ENCODE measurements at places on chromosomes 1 and 21.

- peak; percentile 68 for DNase-seq
Measured at GRCh38 chr1:9529190-9529589, 10.1 kb upstream of the SLC25A33 start.

DNA sequence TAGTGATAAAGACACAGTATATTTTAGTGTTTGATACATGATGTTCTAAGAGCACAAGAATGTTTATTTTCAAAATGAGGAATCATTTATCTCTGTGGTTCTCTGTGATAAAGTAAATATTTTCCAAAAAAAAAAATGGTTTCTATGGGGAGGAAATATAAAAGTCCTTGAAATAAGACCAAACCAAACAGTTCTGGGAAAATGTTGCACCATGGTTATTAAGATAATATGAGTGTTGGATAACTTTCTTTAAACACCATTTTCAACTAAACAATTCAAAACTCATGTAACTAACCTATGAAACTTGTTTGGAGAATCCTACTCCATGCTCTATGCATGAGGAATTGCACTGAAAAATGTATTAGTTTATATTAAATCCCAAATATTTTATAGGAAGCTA, 184.6 kb downstream of the KCNT2 start:
- DNase-seq, result no peak

DNA sequence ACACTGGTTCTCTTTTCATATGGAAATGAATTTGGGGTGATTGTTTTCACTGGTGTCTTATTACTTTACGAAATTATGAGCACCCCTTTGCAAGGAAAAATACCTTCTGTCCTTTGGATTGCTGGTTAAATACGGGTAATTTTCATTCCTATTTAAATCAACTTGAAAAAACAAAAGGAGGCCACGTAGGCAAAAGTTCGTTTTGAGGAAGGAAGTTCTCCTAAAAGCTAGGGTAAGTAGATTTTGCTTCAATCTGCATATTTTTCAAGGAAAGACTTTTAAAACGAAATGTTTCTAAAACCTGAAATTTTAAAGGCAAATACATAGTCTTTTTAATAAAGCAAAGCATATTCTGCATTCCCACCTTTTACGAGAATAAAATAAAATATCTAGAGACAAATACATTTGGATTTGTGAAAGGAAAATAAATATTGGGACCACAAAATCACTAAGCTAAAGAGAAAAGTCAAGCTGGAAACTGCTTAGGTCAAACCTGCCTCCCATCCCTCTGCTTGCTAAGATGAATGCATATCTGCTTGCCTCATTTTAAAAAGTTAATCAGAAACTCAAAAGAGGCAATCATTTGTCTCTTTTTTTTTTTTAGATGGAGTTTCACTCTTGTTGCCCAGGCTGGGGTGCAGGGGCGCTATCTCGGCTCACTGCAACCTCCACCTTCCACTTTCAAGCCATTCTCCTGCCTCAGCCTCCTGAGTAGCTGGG, 70.9 kb upstream of the ETS2 start:
- peak; percentile 48 for DNase-seq

DNA sequence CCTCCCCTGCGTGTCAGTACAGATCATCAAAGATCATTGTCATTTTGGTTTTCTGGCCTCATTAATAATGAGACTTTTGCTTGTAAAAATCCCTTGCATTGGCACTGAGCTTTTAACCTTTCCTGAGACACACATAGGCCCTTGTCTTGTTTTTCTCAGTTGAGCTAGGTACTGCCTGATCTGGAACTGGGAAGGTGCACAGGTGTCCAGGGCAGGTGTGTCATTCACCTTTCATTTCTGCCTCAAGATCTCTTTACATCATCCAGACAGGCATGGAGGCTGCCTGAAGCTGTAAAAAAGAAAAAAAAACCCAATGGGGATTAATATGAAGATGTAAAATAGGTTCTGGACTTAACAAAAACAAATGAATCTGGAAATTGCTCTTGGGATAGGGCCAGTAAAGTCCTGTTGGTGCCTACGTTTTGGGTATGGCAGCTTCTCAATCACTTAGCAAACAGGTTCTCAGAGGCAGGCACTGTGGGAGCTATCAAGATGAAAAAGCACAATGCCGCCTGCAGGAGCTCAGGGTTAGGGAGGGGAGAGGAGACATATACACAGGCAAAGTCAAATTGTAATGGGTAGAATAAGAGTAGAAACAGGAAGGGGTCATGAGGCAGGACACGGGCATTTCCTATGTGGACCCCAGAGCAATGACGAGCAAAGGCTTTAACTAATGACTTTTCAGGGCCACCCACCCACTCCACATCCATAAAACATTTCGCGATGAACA, 1.0 kb upstream of the KCNC4 start:
- DNase-seq, result no peak

DNA sequence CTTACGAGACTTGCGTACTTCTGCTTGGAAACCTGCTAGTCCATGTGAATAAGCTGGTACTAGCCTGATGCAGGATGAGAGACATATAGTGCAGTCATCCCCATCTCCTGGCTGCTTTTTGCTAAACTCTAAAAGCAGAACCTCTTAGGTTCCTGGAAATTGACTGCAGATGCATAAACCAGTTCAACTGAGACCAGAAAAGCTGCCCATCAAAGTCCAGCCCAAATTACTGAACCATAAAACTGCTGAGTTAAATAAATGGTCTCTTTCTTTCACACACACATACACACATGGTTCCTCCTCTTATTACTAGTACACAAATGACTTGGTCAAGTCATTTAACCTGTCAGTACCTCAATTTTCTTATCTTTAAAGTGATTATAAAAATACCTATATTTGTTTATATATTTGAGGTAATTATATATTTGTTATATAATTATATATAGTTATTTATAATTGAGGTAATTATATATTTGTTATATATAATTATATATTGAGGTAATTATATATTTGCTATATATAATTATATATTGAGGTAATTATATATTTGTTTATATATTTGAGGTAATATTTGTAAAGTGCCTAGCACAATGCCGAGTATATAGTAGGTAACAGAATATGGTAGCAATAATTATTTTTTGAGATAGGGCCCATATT, 25.2 kb upstream of the RABGAP1L start:
- DNase-seq, result no peak

DNA sequence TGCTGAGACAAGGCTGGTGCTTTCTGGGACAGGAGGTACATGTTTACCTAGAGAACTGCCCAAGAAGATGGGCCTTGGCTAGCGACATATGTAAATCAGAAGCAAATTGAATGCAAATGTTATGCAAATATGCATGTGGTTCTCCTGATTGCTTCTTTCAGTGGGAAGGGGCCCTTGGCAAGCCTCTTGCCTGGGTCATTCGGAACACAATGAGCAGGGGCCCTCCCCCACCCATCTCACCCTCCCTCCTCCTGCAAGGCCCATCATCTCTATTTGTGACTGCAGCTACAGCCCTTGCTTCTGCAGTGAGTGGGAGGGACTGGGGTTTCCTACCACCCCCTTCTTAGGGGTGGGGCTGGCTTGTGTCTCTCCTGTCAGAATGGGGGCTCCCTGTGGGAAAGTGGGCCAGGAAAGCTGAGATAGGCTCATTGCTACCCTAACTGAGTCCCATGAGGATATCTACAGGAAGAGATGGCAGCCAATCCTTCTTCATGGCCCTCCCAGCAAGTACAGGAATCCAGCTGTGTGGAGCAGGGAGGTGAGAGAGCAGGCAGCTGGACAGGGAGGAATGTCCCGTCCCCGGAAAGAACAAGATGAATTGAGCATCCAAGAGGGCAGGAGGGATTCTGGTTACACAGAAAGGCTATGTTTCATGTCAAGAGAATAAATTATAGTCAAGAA, 31.0 kb downstream of the FOXD2 start:
- DNase-seq, result no peak

- DNase-seq, result no peak
Measured at GRCh38 chr1:209455661-209456358, 127.7 kb upstream of the CAMK1G start.

- no peak for DNase-seq
Measured at GRCh38 chr1:225498549-225499136, 70.8 kb upstream of the LBR start.

GRCh38 chr1:211742889-211743529, 67.6 kb upstream of the NEK2 start:
- DNase-seq, result no peak

- no peak for DNase-seq
Measured at GRCh38 chr1:200518524-200518923, 102.0 kb downstream of the KIF14 start.

GRCh38 chr1:31517301-31517700, 59.0 kb upstream of the TINAGL1 start:
- DNase-seq, result no peak

- DNase-seq, result no peak
Measured at GRCh38 chr1:158813164-158813563, 18.0 kb upstream of the MNDA start.

DNA sequence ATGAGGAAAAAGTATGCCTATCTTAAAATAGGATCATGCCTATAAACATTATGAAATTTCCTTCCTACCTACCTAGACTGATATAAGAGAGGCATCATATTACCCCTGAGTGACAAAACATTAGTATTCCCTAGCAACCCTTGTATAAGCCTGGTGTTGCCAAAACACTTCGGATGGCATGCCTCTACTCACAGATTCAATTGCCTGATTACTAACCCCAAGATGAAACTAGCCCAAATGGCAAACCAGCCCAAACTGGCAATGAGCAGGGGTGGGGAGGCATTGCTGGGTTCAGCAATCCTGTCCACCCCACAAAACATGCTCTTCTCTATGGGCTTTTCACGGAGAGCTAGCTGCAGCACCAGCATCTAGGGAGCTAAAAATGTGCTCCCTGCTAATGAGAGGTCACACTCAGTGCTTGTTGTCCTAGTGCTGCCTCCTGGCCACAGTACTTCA, 13.9 kb downstream of the PALMD start:
- DNase-seq, result no peak

DNA sequence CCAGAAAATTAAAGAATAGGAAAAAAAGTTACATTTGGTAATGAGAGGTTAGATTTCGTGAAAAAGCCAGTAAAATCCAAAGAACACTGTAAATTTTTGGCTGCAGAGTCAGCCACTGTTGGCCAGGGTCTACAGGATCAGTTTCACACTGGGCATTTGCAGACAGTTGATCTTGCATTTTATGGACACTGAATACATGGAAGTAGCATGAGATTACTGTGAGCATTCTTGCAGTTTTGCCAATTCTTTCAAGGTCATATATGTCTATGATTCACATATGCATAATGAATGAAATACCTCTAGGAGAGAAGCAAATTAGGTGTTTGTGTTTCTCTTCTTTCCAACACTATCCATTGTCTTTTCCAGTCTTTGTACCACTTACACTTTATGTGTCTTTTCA, 200.8 kb upstream of the DPYD start:
- no peak for DNase-seq

DNA sequence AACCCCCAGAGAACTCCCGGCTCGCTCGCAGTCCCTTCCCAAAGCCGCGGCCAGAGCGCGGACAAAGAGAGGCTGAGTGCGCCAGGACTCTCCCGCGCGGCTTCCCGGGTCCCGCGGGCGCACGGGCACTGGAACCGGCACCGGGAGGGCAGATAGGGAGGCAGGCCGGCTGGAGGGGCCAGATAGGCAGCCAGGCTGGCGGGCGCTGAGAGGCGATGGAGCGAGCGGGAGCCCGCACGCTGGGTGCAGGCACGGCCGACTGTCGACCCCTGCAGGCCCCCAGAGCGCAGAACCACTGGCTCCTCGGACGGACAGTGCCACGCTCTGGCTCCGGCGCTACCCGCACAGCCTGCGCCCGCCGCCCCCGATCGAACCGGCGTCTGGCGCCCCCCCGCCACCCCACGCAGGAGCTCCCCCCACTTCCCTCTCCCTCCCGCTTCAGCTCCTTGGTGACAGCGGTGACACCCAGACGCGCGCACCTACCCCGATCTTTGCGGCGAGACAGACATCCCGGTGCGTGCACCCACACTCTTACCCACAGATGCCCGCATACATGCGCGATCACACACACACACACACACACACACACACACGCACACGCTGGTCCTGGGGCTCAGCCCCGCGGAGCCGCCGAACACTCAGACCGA, 534 bp downstream of the SLC6A9 start:
- DNase-seq, result no peak

DNA sequence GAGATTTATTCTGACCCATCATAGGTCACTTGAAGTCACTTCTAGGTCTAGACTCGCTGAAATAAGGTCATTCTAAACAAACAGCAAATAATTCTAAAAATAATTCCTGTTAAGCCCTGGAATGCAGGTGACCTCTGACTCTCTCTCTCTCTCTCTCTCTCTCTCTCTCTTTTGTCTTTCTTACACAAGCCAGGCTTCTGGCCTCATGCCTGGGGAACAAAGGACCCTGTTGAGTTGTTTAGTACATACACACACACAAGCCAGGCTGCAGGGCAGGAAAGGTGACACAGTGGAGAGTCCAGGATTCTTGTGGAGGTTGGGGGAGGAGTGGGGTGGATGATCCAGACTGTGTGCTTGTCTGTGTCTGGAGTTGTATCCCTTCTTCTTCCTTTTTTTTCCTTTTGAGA, 4.0 kb upstream of the MEX3A start:
- DNase-seq, result no peak

DNA sequence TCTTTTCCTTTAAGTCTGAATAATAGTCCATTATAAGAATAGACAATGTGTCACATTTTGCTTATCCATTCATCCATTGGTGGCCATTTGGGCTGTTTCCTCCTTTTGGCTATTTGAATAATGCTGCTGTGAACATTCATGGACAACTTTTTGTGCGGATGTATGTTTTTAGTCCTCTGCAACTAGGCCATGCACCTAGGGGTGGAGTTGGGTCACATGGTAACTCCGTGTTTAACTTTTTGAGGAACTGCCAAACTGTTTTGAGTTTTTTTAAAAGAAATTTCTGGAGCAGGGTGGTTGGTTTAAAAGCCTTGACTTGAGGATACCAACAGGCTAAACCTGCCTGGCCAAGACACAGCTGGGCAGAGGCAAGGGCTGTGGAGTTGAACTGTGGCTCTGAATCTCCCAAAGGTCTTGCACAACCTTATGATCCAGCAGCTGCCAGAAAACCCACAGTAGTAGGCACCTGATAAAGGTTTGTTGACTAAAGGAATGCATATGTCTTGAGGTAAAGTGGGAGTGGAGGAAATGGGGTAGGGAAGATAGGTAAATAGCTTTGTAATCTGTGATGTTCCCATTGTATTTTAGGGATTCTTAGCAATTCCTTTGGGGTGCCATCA, 5.6 kb upstream of the RPTN start:
- DNase-seq, result peak; percentile 31

GRCh38 chr1:225911191-225912130, 12.6 kb downstream of the PYCR2 start:
- peak; percentile 30 for DNase-seq

DNA sequence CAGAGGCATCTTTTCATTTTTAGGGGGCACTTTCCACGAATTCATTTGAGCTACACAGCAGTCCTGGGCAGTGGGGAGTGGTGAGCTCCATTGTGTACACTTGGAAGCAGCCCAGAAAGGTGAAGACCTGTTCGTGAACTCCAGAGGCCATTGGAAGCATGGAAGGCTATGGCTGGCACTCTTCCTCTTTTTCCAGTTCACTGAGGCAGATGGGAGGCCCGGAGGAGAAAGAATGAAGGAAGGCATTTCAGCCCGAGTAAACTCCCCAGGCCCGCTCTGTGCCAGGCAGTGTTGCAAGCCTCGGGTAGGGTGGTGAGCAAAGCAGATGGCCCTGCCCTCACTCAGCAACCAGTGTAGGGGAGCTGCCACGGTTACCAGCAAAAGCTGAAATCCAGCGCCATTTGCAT, 673 bp upstream of the DHCR24 start:
- no peak for DNase-seq

GRCh38 chr1:100735244-100735643, 15.7 kb downstream of the VCAM1 start:
- DNase-seq, result no peak

GRCh38 chr1:208164609-208165008, 79.6 kb downstream of the PLXNA2 start:
- DNase-seq, result no peak
